ENCODE measurements at places on chromosomes 7 and 10. TPM values are rescaled to one million over a fixed set of nuclear protein-coding genes. Genes with fewer than 3 reads are reported as not detected.

Gene LIPM
- not detected for total RNA-seq

DNA sequence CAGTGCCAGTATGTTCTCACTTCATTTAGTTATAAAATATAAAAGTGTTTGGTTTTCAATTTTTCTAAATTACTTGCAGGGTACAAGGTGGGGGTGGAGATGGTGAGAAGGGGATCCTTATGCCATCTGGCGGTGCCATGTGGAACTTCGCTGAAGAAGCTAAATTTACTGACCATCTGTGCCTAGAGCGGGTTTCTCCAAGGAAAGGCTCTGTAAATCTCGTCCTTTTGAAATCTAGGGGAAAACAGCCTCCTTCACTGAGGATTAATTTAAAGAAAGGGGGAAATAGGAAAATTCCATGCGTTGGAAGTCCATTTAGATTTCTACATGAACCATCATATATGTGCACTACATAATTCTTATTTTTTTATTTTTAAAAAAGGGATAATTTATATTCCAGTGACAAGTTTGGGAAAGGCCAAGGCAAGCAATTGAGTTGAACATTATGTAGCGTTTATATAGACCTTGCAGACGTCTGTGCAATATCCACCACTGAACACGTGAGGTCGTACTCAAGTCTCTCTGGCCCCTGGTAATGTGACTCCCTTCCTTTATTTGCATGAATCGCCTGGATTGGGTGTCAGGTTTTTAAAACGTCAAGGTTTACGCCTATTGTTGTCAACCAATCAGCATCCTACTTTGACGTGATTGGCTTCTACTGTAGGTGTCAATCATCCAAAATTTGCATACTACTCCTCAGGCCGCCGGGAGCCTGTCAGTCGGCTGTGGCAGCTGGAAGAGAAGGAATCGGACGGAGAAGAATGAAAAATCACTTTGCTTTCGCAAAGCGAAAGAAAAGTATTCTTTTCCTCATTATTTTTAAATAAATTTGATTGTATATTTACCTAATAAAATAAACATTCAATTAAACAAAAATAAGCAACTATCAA, 297.1 kb upstream of the NFE2L3 start:
- no peak for DNase-seq

DNA sequence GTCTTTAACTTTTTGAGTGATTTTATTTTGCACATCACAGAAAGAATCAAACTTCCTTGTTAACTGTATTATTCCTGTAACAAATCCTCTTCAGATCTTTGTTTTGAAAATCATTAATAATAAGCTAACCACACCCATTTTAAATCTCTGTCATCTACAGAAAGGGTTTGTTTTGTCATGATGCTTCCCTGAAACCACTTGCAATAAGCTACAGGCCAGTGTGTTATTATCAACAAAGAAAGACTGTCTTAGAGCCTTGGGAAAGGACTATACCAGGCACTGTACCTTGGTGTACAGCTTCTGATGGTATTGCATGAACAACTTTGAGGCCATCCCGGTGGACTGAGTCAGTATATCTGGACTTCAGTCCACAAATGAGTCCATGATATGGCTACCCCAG, 145.3 kb upstream of the FAM3C start:
- no peak for DNase-seq

DNA sequence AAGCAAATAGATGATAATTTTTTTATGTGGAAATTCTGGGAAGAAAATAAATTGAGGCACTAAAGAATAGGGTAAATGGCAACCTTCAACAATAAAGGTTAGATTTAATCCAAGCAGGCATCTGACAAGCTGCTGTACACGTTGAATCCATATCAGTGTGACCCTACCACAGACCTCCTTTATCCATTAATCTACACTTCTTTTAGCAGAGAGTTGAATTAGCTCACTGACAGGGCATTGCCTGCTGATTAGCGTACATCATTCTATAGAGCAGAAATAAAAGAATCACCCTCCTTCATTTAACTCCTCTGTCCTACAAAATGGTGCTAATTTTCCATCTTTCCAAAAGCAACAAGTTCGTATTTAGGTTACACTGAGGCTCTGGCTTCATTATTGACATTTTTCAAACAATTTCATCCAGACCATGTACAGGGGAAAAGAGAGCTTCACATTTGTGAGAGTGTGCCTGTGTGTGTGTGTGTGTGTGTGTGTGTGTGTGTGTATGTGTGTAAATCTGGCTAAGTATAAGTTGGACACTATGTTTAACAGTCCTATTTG, 356.0 kb downstream of the TFEC start:
- DNase-seq: no peak

GRCh38 chr7:124155432-124156022, 122.7 kb upstream of the TMEM229A start:
- peak; percentile 16 for DNase-seq

DNA sequence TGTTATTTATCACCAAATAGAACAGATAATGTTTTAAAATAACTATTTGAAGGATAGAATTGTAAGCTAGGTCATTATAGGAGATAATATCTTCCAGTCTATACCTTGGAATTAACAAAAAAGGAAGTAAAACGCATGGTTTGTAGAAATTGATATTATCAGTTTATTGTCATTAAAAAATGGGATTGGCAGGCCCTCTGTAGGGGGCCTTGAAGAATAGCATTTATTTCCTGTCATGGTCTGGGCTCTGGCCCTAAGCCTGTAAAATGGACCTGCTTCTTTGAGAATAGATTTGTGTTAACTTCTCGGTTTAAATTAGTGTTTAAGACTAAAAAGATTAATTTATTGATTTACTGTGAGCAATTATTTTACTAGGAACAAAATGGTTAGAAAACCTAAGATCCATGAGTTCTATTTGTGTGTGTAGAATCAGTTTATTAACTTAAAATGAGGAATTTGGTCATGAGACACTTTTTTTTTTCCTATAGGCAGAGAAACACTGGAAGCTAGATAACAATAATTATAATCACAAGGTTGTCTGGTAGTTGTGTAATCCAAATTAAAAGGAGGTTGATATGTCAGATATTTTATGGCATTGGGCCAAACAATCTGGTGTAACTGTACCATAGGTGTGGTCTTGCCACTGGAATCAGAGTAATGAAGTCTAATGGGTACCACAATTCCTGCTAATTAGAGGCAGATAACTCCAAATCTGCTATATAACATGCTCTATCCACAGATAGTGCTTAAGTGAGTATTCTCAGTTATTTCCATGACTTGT, 197.4 kb upstream of the FOXP2 start:
- DNase-seq: no peak

GRCh38 chr7:124084024-124084423, 51.2 kb upstream of the TMEM229A start:
- no peak for DNase-seq

Gene STEAP4
- not detected for total RNA-seq

DNA sequence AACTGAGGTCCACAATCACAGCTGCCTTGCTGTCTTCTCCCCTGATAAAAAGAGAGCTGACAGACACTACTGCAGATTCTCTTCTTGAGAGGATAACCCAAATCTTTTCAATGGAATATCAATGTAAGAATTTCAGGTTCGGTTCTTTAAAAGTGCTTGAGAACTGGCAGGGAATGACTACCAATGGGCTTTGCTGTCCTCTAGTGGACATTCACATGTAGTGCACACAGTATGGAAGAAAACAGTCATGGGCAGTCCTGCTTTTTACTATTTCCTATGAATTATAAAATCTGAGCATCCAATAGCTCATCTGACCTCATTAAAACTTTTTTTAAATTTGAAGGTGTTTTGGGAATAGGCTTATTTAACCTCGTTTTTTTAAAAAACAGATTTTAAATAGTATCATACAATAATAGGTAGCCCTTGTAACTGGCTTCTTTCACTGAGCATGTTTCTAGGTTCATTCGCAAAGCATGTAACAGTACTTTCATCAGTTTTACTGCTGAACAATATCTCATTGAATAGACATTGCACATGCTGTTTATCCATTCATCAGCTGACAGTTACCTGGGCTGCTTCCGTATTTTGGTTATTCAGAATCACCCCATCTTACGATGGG, 18.3 kb downstream of the FZD9 start:
- peak; percentile 56 for DNase-seq

- DNase-seq: no peak
Measured at GRCh38 chr10:85922356-85923129, 444.1 kb downstream of the GRID1 start.

DNA sequence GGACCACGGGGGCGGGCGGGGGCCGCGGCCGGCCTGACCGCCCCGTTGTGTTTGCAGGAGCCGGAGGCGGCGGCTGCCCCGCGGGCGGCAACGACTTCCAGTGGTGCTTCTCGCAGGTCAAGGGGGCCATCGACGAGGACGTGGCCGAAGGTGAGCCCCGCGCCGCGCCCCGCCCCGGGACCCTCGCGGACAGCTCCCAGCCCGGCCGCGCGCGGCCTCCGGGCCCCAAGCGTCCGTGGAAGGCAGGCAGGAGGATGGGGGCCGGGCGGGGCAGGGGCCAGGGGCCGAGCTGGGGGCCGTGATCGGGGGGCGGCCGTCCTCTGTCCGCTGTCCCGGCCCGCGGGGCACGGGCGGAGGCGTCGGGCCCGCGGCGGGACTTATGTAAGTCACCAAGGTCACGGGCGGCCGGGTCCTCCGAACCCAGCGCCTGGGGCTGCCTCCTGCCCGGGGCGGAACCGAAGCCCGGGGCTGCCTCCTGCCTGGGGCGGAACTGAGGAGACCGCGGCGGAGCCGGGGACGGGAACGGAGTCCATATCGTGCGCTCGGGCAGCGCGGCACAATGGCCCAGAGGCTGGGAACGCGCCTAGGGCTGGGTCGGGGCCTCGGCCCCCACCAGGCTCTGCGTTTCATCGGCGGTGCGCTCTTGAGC, 497 bp downstream of the PPP2R2D start:
- no peak for DNase-seq

Gene SDHAF3
- 7.8 TPM for total RNA-seq

- DNase-seq: no peak
Measured at GRCh38 chr10:23516530-23516929, 77.7 kb downstream of the OTUD1 start.

GRCh38 chr7:30918676-30919075, 7.0 kb downstream of the AQP1 start:
- DNase-seq: no peak

Gene HOXA6
- 0.19 TPM for total RNA-seq

Data from glomerular endothelial cell (primary cell).